ENCODE measurements at places on chromosomes 11 and 22.

GRCh38 chr22:42324990-42325710 is 54.7 kb upstream of the TCF20 start:
- H3K27me3 ChIP-seq, result no peaks in the 10 kb centered on the region
- no peak overlapping the region for H3K4me3 ChIP-seq
- no peak for DNase-seq
- H3K27ac ChIP-seq, result no peak overlapping the region
- H3K4me1 ChIP-seq, result peaks cover 15% of the 10 kb centered on the region

DNA sequence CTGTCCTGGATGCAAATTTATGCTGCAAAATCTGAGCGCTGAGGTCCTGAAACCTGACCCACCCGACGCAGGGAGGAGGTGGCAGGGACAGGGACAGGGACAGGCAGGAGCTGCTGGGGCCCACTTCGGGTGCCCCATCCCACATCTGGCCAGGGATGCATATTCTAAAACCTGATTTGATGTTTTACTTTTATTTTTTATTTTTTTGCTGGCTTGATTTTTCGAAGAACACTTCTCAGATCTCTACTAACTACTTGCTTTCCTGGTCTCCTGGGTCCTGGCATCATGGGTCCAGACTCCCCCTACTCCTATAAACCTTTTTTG is 652 bp upstream of the PVALB start:
- H3K4me3 ChIP-seq, result no peak overlapping the region
- no peak for DNase-seq
- H3K27me3 ChIP-seq, result peaks cover 71% of the 10 kb centered on the region
- H3K27ac ChIP-seq, result no peak overlapping the region
- H3K36me3 ChIP-seq, result peaks cover 1% of the 10 kb centered on the region
- peaks cover 1% of the 10 kb centered on the region for H3K4me1 ChIP-seq

DNA sequence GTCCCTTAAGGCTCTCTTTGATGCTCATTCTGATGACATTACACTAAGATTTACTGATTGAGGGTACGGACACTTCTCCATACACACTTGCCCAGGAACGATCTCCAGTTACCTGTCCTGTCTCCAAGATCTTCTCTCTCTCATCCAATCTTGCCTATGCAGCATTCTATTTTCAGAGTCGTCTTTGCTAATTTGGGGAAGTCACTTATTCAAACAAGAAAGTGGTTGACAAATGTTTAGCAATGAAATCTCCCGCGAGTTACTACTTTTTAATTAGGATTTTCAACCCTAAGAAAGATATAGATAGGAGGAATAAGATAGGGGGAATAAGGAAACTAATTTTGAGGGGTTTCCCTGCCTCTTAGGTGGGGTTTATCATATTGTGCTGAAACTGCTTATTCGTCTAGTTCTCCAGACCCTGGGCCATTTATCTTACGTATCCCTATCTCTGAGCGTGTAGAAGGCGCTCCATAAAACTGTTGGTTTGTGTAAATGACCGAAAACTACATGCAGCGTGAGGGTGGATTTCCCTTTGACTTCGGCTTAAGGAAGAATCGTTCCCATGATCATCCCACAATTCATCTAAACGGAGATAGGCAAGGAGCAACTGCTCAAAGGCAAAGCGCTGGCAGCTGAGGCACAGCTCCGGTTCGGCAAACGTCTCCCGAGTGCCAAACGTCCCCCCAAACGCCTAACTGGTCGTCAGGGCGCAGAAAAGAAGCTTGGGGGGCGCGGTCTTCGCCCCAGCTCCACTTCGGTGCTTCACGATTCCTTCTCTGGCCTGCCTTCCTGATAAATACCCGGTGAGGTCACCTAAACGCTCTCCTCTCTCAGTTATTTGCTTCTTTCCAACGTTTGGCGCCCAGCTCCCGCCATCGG is 804 bp downstream of the APIP start:
- no peak for DNase-seq
- H3K27ac ChIP-seq, result peak overlapping the region; percentile 96
- peaks cover 20% of the 10 kb centered on the region for H3K36me3 ChIP-seq
- peaks cover 34% of the 10 kb centered on the region for H3K4me1 ChIP-seq
- H3K27me3 ChIP-seq, result no peaks in the 10 kb centered on the region

DNA sequence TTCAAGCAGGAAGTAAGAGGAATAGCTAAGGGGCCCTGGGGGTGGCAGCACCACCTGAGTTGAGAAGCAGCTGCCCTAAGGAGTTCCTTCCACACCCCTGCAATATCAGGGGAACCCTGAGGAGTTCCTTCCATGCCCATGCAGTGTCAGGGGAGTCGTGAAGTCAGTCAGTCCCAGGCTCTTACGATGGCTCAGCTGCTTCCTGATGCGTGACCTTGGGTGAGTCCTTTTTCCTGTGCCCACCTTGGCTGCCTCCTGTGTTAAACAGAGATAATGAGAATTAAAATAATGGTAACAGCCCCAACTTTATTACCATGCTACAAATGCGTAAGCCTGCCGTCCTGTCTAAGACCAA is 181.1 kb downstream of the MIAT start:
- no peak for DNase-seq
- no peaks in the 10 kb centered on the region for H3K36me3 ChIP-seq
- H3K27me3 ChIP-seq, result no peaks in the 10 kb centered on the region
- no peak overlapping the region for H3K27ac ChIP-seq
- no peaks in the 10 kb centered on the region for H3K4me1 ChIP-seq

DNA sequence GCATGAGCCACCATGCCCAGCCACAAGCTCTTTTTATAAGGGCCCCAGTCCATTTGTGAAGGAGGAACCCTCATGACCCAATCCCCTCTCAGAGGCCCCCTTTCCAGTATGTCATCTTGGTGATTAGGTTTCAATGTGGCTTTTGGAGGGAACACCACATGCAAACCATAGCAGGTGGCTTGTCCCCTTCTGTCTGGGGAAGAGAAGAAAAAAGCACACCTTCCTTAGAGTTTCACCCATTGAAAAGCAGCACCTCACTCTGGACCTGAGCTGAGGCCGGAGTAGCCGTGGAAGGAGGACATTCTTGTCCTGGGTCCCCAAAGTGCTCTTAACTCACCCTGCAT is 25.4 kb downstream of the NEAT1 start:
- H3K4me1 ChIP-seq, result peaks cover 7% of the 10 kb centered on the region
- no peaks in the 10 kb centered on the region for H3K27me3 ChIP-seq
- H3K36me3 ChIP-seq, result peaks cover 9% of the 10 kb centered on the region
- no peak for DNase-seq
- H3K27ac ChIP-seq, result peak overlapping the region; percentile 49
- no peak overlapping the region for H3K4me3 ChIP-seq

- DNase-seq, result peak; percentile 49
- H3K4me1 ChIP-seq, result peaks cover 20% of the 10 kb centered on the region
- peaks cover 62% of the 10 kb centered on the region for H3K27me3 ChIP-seq
Measured at GRCh38 chr11:46918083-46918787, at the start of gene LRP4. Gene LRP4, minus strand, starts transcription at chr11:46918550. Its CDS starts 171 bp downstream, at chr11:46918379.

DNA sequence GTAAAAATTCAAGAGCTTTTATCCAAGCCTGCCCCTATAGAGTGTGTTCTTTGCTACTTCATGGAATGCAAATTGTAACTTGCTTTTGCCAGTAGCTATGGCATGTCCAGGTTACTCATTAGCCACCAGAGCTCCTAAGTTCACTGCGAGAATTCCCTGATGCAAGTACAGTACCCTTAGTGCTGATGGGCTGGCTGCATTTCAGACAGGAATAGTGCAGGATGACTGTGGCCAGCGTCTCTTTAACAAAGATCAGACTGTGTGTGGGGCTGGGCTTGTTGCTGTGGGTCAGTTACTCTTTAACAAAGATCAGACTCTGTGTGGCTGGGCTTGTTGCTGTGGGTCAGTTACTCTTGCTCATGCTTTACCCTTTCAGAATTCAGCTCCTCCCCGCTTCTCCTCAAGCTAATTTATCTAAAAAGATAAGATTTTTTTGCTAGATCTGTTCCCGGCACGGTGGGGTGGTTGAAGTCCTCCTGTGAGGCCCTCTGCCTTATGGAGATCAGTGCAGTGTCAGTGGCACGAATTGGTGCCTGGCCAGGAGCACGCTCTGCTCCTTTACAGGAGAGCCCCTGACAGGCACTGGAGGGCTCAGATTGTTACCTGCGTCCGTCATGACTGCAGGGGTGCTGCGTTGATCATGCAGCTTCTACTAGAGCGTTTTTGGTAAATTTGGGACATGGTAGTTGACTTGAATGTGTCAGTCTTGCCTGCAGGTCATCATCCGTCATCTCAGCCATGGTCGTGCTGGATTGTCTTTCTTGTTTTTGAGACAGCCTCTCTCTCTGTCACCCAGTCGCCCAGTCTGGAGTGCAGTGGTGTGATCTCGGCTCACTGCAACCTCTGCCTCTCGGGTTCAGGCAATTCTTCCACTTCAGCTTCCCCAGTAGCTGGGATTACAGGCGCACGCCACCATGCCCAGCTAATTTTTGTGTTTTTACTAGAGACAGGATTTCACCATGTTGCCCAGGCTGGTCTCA is 27.0 kb downstream of the AP2A2 start:
- no peak overlapping the region for H3K27ac ChIP-seq
- H3K4me3 ChIP-seq, result no peak overlapping the region
- no peak for DNase-seq
- no peaks in the 10 kb centered on the region for H3K27me3 ChIP-seq
- peaks cover 3% of the 10 kb centered on the region for H3K4me1 ChIP-seq

GRCh38 chr11:95788921-95789505 is 569 bp downstream of the FAM76B start:
- H3K27me3 ChIP-seq, result no peaks in the 10 kb centered on the region
- peaks cover 44% of the 10 kb centered on the region for H3K4me1 ChIP-seq
- H3K4me3 ChIP-seq, result peak overlapping the region; percentile 96
- H3K27ac ChIP-seq, result peak overlapping the region; percentile 100
- no peak for DNase-seq
- peaks cover 50% of the 10 kb centered on the region for H3K36me3 ChIP-seq

DNA sequence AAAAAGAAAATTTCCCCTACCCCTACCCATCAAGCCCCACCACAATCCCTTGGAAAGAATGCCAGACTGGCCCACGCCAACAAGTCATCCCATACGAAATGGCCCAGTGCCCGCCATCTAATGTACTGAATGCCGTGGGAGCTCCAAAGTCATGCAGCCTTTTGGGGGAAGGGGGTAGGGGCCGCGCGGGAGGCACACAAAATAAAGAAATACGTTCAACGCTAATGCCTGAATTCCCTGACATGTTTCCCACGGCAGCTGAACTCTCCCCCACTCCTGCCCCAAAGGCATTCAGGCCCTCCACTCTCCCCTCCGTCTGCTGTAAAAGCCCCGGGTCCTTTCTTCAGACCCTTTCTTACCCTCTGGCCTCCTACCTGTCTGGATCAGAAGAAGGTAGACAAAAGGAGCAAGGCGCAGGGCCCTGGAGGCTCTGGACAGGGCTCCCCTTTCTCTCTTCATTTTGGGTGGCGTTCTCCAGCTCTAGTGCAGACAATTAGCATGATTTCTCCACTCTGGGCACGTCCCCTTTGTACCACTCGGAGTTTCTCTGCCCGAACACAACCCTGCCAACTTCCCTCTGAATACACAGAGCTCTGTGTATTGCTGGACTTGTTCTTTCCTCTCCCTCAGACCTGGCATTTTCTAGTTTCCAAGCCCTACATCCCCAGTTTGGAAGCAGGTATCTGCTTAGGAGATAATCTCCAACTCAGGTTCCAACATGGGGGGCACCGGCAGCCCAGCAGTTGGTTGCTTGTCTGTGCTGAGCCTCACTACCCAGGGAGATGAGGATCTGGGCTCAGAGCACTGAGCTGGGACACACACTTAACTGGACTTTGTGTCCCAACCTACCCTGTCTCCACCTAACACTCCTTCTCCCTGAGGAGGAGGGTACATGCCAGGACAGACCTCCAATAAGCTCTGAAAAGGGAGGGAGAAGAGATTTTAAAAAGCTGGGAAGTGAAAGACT is at the start of gene HEPACAM:
Gene HEPACAM, minus strand, starts transcription at position 500 of the 967 bp plus-strand sequence. Its CDS starts 41 bp downstream, at position 459.
- no peak for DNase-seq
- peaks cover 19% of the 10 kb centered on the region for H3K27me3 ChIP-seq
- no peak within 1 kb of the TSS for H3K27ac ChIP-seq
- no peak within 1 kb of the TSS for H3K4me3 ChIP-seq
- peaks cover 5% of the 10 kb centered on the region for H3K4me1 ChIP-seq

- no peaks in the 10 kb centered on the region for H3K36me3 ChIP-seq
- H3K27me3 ChIP-seq, result peaks cover 4% of the 10 kb centered on the region
- H3K4me1 ChIP-seq, result peaks cover 12% of the 10 kb centered on the region
- no peak overlapping the region for H3K4me3 ChIP-seq
Measured at GRCh38 chr11:35317253-35317652, 102.1 kb downstream of the SLC1A2 start.

DNA sequence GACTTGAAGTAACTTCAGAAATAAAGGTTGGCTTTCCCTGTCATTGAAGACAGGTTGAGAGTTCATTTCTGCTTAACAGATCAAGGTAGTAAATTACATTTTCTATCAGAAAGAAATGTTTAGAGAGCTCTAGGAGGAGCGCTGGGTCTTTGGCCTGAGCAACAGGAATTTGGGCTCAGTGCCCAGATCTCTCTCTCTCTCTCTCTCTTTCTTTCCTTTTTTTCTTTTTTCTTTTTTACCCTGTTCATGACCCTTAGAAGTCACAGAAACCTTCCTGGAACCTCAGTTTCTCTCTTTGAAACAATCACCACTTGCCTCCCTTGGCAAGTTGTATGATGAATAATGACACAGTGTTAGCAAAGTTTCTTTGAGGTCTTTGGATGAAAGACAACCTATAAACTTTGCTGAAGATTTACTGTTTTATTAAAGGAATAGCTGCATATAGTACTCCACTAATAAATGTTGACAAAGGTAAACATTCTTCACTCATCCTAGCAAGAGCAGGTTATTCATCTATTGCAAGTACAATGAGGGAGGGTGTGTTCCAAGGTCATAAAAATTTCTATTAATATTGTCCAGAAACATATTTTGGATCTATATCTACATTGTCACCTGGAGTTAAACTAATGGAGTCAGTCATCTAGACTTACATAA is 35.5 kb upstream of the RASSF10 start:
- H3K36me3 ChIP-seq, result no peaks in the 10 kb centered on the region
- H3K4me3 ChIP-seq, result no peak overlapping the region
- no peak overlapping the region for H3K27ac ChIP-seq
- H3K4me1 ChIP-seq, result no peaks in the 10 kb centered on the region
- peaks cover 8% of the 10 kb centered on the region for H3K27me3 ChIP-seq

- DNase-seq, result no peak
- no peaks in the 10 kb centered on the region for H3K4me1 ChIP-seq
- no peaks in the 10 kb centered on the region for H3K36me3 ChIP-seq
- no peaks in the 10 kb centered on the region for H3K27me3 ChIP-seq
- H3K27ac ChIP-seq, result no peak overlapping the region
Measured at GRCh38 chr11:70555078-70555477, 156.7 kb downstream of the CTTN start.

DNA sequence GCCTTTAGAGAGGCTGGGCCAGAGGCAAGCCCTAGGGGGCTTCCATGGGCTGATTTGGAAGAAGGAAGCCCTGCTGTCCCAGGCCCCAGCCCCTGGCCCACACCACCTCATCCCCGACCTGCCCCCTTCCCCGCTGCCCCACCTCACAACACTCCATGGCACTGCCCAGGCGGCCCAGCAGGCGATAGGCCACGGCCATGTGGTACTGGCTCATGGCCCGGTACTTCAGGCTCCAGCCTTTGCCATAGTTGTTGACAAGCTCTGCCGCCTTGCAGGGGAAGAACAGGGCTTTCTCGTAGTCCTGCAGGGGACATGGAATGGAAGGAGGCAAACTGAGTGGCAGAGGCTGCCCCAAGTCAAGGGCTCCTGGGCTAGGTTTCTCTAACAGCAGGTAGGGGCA is 6.4 kb downstream of the RAPSN start:
- H3K27me3 ChIP-seq, result no peaks in the 10 kb centered on the region
- H3K4me1 ChIP-seq, result no peaks in the 10 kb centered on the region

GRCh38 chr11:79472819-79473529 is 32.1 kb upstream of the TENM4 start:
- H3K4me1 ChIP-seq, result no peaks in the 10 kb centered on the region
- no peak overlapping the region for H3K4me3 ChIP-seq
- H3K27ac ChIP-seq, result no peak overlapping the region
